ENCODE measurements at places on chromosomes 16 and 17. TPM values are rescaled to one million over a fixed set of nuclear protein-coding genes. Genes with fewer than 3 reads are reported as not detected.

NOG gene
- 0.22 TPM for total RNA-seq

PIK3R6 gene
- 1.4 TPM for total RNA-seq

RPL13 gene
- 1,029 TPM for total RNA-seq

VTN gene
- total RNA-seq = 38.1 TPM

Data from left ventricle myocardium superior (tissue), 1 donor.